Fibroblast of skin of right quadriceps (primary cell): ENCODE measurements at places on chromosomes 7 and 10.

DNA sequence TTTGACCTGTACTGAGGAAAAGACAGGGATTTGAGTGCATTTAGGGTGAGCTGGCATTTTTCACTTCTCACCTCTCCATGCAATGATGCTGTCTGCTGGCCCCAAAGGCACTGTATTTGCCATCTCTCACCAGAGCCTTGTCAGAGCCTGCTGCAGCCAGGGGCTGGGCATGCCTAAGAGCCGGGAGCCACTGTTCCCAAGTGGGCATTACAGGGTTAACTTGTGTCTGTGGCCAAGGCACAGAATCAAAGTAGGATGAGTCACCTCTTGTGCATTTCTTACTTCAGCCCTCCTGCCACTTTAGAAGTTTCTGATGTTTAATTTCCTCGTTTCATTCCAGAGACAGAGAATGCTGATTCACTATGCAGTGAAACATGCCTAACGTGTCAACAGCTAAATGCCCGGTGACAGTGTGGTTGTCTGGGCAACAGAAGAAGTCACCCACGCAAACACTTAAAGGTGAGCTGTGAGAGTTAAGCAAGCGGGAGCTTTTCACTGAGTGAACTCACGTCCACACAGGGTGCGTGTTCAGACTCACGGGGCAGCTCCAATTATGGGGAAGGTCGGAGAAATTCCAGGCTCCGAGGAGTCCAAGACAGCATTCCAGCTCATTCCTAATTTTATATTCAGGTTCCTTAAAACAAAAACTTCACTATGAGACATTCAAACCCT is 57.1 kb upstream of the IGFBP3 start:
- DNase-seq: peak; percentile 98

- no peak for DNase-seq
These were observed 562.6 kb downstream of the GRM8 start for GRCh38 chr7:126690104-126690503.

- DNase-seq: no peak
These were observed 452 bp downstream of the SEMA3C start for GRCh38 chr7:80918399-80918798.

DNA sequence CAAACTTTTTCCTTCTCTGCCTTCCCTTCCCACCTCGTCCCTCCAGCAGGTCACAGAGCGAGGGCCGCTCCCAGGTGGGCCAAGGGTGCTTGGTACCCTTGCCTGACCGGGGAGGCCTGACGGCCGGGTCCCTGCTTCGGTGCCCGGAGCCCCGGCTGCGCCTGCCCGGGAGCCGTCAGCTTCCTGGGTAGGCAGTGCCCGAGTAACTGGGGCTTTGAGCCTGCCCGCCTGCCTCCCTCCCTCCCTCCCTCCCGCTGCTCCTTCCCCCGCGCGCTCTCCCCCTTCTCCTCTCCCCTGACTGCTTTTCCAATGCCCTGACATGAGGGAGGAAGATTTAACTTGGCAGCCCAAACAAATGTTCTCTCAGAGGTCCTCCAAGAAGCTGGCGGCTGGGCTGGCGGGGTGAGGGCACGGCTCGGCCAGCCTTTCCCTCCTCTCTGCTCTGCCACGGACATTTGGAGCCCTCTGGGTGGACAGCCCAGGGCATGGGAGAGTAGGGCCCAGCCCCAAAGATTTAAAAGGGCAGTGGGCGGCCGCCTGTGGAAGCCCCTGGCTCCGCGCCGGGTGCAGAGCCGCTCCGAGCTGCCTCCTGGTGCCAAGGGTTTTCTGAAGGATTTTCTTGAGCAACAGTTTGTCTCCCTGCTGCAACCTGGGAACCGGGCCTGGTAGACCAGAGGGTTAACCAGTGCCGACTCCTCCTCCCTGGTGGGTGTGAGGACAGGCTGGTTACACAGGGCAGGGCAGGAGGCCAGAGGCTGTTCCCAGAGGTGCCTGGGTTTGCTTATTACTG is 2.0 kb downstream of the ZMIZ1 start:
- DNase-seq: peak; percentile 71

GRCh38 chr10:26696786-26697162 is 727 bp upstream of the PDSS1 start:
- DNase-seq: no peak

DNA sequence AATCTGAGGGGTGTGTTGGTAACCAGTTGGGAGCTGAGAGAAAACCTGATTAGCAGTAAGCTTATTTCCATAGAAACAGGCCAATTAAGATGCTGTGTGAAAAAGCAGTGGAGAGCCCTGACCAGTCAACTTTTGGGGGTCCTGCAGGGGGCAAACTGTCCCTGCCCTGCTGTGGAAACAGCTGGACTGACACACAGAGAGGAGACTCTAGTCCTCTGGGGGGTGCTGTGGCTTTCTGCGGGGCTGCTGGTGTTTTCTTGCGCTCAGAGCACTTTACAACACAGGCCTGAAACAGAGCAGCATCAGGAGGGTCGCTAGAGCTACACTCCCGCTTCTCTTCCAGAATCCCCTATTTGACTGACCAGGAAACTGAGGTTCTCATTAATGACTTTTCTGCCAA is 546.9 kb upstream of the GALNT17 start:
- no peak for DNase-seq

GRCh38 chr10:18021725-18022480 is 70.2 kb downstream of the SLC39A12 start:
- DNase-seq: no peak

DNA sequence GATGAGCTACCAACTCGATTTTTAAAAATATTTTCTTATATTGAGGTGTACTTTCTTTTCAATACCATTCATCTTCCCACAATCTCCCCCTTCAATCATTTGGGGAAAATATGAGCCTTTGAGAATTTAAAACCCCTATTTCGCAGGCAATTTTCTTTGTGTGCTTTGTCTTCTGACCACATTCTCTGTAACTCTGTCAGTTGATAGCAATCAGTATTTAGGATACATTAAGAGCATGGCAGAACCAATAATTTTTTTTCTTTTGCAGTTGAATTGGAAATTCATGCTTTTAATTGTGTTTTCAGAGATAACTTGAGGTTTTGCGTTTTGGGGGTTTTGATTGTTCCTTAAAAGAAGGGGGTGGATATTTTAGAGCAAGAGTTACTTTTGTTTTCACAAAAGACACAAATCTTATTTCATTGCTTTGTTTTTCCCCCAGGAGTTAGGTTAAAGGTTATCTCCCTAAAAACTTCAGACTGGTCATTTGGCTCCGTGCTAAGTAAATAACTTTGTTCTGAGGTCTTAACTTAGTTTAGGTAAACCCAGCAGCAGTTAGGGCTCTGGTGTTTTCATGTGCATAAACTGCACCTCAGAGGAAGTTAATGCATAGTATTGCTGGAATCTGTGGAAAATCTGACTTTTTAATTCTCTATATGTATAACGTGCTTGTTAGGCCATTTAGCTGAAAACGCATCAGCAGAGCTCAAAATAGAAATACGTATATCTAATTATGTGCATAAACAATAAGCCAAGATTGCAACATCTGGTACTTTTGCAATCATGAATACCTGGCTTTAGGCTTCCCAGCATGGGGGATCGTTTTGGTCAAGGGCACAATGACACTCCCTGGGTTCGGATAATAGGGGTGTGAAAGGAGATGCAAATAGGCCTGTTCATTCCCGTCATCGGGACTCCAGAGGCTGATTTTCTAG is 676.4 kb upstream of the ANKRD30A start:
- peak; percentile 28 for DNase-seq

- DNase-seq: no peak
These were observed 88.6 kb downstream of the MPP7 start for GRCh38 chr10:28214219-28214618.

DNA sequence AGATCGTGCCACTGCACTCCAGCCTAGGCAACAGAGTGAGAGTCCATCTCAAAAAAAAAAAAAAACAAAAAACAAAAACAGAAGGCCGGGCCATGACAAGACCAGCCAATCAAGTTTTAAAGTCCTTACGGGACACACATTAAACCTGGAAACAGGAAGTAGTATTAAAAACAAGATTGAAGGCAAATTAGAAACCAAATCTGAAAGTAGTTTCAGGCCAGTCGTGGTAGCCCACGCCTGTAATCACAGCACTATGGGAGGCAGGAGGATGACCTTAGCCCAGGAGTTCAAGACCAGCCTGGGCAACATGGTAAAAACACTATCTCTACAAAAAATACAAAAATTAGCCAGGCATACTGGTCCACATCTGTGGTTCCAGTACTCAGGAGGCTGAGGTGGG is 18.1 kb downstream of the PSAP start:
- DNase-seq: no peak

- no peak for DNase-seq
These were observed 86.4 kb downstream of the AUTS2 start for GRCh38 chr7:69684369-69685292.

DNA sequence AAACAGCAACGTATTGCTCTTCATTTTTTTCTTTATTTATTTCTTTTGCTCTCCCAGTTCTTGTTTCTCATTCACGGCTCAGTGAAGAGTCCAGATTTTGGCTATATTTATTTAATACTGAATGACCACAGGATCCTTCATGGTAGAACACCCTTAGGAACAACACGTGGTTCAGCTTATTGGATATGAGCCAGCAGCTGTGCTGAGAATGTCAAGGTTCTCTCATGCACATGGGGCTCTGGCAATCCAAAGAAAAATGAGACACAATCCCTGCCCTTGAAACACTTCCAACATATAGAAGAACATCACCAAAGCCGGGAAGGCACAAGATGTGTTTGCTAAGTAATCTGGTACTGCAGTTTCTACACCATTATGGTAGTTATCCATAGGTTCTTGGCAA is 852.9 kb downstream of the SORCS1 start:
- DNase-seq: no peak

DNA sequence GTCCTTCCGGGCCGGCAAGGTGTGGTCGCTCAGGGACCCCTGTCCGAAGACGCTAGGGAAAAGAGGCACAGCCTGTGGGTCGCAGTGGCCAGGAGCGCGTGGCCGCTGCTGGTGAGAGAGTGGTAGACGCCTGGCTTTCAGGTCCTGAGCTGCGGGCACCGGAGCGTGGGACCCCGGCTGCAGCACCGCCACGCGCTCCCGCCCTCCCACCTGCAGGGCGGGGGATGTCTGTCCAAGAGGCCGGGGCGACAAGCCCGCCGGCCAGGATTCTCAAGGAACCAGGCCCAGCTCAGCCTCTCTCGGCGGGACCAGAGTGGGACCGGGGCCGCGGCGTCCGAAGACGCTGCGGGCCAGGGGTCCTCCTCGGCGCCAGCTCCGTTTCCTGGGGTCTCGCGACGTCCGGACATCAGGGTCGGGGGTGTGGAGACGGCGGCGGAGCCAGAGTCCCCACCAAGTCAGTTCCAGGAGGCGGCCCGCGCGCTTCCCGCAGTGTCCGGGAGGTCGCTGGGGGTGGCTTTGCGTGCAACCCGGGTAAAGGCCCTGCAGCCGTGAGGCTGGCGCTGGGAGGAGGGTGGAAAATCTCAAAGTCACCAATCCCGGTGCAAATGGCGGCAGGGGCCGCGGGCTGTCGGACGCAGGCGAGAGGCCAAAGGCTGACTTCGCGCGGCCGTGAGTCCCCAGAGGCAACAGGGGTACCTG is 5.5 kb downstream of the ZNF503 start:
- no peak for DNase-seq

DNA sequence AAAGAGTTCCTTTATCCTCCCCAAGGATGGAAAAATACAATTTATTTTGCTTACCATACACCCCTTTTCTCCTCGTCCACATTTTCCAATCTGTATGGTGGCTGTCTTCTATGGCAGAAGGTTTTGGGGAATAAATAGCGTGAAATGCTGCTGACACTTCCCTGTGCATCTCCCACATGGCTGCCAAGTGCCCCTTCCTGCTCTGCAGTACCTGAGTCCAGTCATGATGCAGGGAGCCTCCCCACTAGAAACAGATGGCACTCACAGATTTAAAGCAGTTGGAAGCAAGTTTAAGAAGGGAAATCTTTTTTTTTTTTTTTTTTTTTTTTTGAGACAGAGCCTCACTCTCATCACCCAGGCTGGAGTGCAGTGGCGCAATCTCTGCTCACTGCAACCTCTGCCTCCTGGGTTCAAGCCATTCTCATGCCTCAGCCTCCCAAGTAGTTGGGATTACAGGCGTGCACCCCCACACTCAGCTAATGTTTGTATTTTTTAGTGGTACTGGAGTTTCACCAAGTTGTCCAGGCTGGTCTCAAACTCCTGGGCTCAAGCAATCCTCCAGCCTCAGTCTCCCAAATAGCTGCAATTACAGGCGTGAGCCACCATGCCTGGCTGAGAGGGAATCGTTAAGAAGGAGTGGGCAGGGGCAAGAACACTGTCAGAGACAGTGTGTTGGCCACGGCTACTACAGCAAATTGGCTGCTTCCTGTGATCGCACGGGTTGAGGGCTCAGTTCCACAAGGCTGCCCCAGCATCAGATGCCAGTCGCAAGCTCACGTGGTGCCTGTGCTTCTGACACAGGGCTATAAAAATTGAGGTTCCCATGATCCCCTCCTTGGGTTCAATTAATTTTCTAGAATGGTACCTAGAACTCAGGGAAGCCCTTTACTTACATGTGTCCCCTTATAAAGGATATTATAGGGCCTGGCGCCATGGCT is 5.3 kb upstream of the PILRA start:
- DNase-seq: no peak

DNA sequence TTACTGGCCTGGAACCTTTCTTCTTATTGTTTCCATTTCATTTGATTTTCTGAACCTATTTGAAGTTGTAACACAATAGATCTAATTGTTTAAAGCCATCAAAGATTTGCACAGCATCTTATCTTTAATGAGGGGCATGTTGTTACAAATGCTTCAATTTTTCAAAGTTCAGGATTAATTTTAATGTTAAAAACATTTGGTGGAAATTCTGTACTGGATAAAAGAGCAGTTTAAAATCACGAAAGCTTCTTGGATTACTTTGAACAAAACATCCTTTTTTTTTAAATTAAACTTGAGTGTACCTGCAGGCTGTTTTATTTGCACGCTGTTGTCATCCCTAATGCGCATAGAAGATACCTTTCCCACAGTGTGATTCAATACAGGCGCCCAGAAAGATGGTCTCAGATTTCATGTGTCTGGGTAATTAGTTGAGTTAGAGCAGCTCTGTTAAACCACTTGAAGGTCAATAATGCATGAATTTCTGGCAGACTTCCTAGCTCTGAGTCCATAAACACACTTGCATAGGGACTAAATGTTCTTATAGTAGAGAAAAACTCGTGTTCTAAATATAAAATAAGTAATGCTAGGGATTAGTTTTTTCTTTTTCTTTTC is 29.3 kb upstream of the DDX50 start:
- DNase-seq: peak; percentile 89

- DNase-seq: no peak
These were observed 1.4 kb downstream of the GPR141 start for GRCh38 chr7:37684927-37685326.

DNA sequence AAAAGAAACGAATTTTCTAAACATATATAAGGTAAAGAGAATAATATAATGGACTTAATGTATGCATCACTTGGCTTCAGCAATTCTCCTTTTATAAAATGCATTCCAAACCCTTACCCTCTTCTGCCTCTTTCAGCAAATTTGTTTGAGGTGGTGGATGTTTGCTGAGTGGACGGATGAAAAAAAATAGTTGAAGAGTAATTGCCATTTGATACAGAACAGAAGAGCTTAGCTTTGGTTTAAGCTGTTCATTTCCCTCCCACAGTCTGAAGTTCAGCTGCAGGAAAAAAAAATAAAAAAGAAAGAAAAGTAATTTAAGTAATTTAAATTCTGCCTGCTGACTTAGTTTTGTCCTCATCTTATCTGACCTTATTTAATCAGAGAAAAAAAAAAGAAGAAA is 138.6 kb downstream of the GALNT17 start:
- DNase-seq: no peak
